ENCODE measurements at places on chromosomes 1 and 21. TPM values are rescaled to one million over a fixed set of nuclear protein-coding genes. Genes with fewer than 3 reads are reported as not detected.

The PALMD gene
- total RNA-seq, result 7.3 TPM

The F3 gene
- 95.0 TPM for total RNA-seq

The RHD gene
- total RNA-seq, result not detected

The CFHR4 gene
- not detected for total RNA-seq

The CA6 gene
- total RNA-seq, result not detected

The PLPPR5 gene
- 0.77 TPM for total RNA-seq

The GUCA2A gene
- total RNA-seq, result not detected

DNA sequence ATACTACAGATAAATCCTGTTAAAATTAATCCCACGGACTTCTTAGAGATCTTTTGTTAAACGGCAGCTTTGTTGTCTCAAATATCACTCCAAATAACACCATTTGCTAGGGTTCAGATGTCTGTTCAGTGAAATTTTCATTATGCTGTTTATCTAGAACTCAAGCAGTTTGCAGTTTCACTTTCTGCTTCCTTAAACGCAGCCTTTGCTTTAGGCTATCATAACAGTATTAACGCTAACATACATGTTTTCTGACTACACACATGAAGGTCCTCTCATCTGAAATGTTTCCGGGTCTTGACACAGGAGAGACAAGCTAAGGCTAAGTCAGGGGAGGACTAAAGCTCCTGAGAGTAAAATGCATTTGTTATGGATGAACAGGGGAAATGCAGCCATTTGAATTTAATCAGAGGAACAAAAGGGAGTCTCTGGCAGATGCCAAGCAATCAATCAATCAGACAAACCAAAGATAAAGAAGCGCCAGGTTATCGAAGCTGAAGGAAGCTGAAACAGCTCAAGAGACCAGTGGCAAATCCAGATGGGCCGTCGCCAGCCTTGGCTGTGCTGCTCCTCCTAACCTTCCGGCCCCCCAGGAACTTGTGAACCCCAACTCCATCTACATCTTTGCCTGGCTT, 16.9 kb downstream of the CCSAP start:
- H3K4me1 ChIP-seq, result peaks cover 2% of the 10 kb centered on the region
- no peaks in the 10 kb centered on the region for H3K27me3 ChIP-seq
- peaks cover 26% of the 10 kb centered on the region for H3K36me3 ChIP-seq
- DNase-seq, result no peak
- H3K27ac ChIP-seq, result peak overlapping the region; percentile 51

DNA sequence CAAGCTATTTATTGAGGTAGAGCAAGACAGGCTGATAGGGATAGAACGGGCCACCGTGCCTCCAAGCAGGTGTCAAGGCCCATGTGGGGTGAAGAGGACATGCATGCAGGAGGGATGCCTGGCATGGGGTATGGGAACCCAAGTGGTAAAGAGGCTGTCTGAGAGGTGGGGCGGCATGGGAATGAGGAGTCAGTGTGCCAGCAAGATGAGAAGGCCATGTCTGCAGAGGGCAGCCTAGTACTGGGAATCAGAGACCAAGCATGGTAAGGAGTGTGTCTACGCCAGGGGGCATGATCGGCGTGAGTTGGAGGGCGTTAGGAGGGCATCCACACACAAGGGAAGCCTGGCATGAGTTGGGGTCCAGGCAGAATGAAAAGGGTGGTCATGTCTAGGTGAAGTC, 303.7 kb upstream of the PLD5 start:
- peaks cover 4% of the 10 kb centered on the region for H3K27me3 ChIP-seq
- DNase-seq, result no peak
- H3K27ac ChIP-seq, result no peak overlapping the region
- H3K36me3 ChIP-seq, result no peaks in the 10 kb centered on the region

DNA sequence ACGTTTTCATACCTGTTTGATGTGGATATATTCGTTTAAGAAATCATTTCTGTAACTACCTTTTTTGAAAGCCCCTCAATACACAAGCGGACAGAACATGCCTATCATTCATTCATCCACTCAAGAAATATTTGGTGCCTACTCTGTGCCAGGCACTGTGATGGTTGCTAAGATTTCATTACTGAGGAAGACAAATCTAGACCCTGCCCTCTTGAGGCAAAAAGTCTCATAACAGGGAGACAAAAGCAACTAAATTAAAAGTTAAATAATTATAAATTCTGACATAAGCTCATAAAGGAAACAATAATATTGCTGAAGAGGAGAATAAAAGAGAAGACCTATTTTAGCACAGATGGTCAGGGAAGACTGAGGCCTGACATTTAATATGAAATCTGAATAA, 203.5 kb upstream of the ZNHIT6 start:
- H3K4me1 ChIP-seq, result no peaks in the 10 kb centered on the region
- no peaks in the 10 kb centered on the region for H3K27me3 ChIP-seq

- no peak overlapping the region for H3K27ac ChIP-seq
- no peak for DNase-seq
- H3K27me3 ChIP-seq, result peaks cover 42% of the 10 kb centered on the region
- H3K4me1 ChIP-seq, result peaks cover 5% of the 10 kb centered on the region
Measured at GRCh38 chr1:20115479-20115878, 3.9 kb downstream of the PLA2G2D start.

DNA sequence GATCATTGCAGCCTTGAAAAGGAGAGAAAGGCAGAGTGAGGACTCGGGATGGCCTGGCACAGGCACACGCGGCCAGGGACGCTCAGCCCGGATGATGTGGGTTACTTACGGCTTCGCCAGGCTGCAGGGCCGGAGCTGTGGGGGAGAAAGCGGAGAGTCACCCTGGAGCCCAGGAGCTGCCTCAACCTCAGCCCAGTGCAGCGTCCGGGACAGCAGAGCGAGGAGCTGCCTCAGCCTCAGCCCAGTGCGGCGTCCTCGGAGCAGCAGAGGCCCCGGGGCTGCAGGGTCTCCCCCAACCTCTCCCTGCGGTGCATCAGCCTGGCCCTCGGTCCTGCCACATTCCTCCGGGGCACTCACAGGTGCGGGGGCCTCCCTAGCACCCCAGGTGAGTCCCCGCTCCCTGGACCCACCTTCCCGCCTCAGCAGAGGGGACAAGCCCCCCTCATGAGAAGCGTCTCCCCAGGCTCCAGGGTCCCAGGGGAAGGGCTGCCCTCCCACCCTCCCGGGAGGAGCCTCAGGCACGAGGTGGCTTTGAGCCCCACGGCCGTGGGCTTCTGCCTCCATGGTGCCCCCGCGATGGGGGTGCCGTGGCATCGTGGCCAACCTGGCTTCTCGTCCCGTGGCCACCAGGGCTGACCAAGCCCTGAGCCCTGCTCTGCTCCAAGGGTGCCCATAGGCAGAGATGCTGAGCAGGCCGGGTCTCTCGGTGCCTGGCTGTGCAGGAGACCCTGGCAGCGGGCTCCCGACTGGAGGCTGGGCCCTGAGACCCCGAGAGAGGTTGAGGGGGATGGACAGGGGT, 10.5 kb upstream of the RNF223 start:
- no peaks in the 10 kb centered on the region for H3K27me3 ChIP-seq
- peaks cover 4% of the 10 kb centered on the region for H3K36me3 ChIP-seq
- H3K27ac ChIP-seq, result no peak overlapping the region
- H3K4me3 ChIP-seq, result no peak overlapping the region
- no peaks in the 10 kb centered on the region for H3K4me1 ChIP-seq

- H3K4me1 ChIP-seq, result peaks cover 3% of the 10 kb centered on the region
- no peak overlapping the region for H3K27ac ChIP-seq
- H3K4me3 ChIP-seq, result no peak overlapping the region
- peaks cover 24% of the 10 kb centered on the region for H3K27me3 ChIP-seq
- H3K36me3 ChIP-seq, result no peaks in the 10 kb centered on the region
- DNase-seq, result no peak
Measured at GRCh38 chr1:73604739-73605138, 593.2 kb downstream of the LRRIQ3 start.

GRCh38 chr1:112761714-112762480, 46.8 kb upstream of the PPM1J start:
- no peak overlapping the region for H3K27ac ChIP-seq
- H3K4me1 ChIP-seq, result peaks cover 5% of the 10 kb centered on the region
- DNase-seq, result no peak
- H3K27me3 ChIP-seq, result peaks cover 8% of the 10 kb centered on the region
- no peak overlapping the region for H3K4me3 ChIP-seq

GRCh38 chr1:180603850-180604226, 28.0 kb upstream of the XPR1 start:
- no peak overlapping the region for H3K4me3 ChIP-seq
- no peaks in the 10 kb centered on the region for H3K27me3 ChIP-seq
- peaks cover 7% of the 10 kb centered on the region for H3K4me1 ChIP-seq
- H3K27ac ChIP-seq, result no peak overlapping the region
- no peak for DNase-seq
- no peaks in the 10 kb centered on the region for H3K36me3 ChIP-seq

- no peak overlapping the region for H3K27ac ChIP-seq
- DNase-seq, result no peak
- H3K27me3 ChIP-seq, result no peaks in the 10 kb centered on the region
- H3K4me3 ChIP-seq, result no peak overlapping the region
- peaks cover 49% of the 10 kb centered on the region for H3K4me1 ChIP-seq
Measured at GRCh38 chr1:14761291-14762153, 163.0 kb downstream of the KAZN start.

DNA sequence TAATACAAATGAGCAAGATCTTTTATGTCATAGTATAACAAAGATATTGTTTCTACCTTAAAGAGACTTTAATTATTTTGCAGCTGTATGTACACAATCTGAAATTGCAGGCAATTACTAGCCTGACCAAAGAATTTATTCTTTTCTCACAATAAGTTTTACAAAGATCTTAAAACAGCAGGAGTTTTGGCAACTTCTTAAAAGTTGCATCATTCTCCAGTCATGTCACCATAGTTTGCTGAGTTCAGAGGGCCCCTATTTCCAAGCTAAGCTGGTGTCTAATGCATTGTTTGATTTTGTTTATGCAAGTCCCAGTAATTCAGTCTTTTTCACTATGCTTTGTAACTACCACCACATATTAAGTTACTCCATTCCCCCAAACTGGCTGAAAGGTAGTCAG, 114.8 kb downstream of the DNAH14 start:
- H3K36me3 ChIP-seq, result peaks cover 7% of the 10 kb centered on the region
- H3K4me1 ChIP-seq, result peaks cover 3% of the 10 kb centered on the region
- DNase-seq, result no peak
- H3K27ac ChIP-seq, result no peak overlapping the region

GRCh38 chr1:44653107-44653964, 20.9 kb downstream of the TMEM53 start:
- no peak overlapping the region for H3K27ac ChIP-seq
- H3K36me3 ChIP-seq, result peaks cover 14% of the 10 kb centered on the region
- H3K27me3 ChIP-seq, result no peaks in the 10 kb centered on the region
- peaks cover 6% of the 10 kb centered on the region for H3K4me1 ChIP-seq
- no peak overlapping the region for H3K4me3 ChIP-seq

DNA sequence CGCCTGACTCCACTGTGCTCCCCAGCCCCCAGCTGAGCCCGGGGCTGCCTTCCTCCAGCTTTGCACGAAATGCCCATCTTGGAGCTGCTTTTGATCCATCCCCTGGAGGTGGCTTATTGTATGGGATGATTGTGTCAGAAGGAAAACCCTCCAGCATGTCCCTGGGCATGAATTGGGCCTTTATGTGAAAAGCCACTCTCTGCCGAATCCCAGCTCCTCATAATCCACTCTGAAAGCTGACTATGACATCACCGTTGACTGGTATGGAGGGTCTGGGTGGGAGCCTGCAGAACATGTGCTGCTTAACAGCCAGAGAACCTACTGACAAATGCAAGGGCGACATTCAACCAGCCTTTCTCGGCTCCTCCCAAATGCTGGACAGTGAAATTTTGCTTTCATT, 74.6 kb downstream of the NENF start:
- no peak for DNase-seq
- peaks cover 31% of the 10 kb centered on the region for H3K27me3 ChIP-seq
- no peak overlapping the region for H3K27ac ChIP-seq
- H3K4me3 ChIP-seq, result no peak overlapping the region
- no peaks in the 10 kb centered on the region for H3K36me3 ChIP-seq

- H3K27ac ChIP-seq, result no peak overlapping the region
- DNase-seq, result no peak
- H3K4me3 ChIP-seq, result no peak overlapping the region
- peaks cover 11% of the 10 kb centered on the region for H3K36me3 ChIP-seq
Measured at GRCh38 chr1:19000065-19000464, 43.6 kb upstream of the IFFO2 start.

GRCh38 chr1:155071701-155072100, 6.9 kb upstream of the EFNA3 start:
- H3K4me3 ChIP-seq, result peak overlapping the region; percentile 66
- no peak for DNase-seq

Measured in progenitor cell of endocrine pancreas (in vitro differentiated cells).